Activated CD4-positive, alpha-beta T cell treated with anti-CD3 and anti-CD28 coated beads for 1 hour (primary cell): ENCODE measurements at places on chromosomes 7 and 10.

GRCh38 chr10:116307455-116307854, 16.8 kb upstream of the CCDC172 start:
- no peak for DNase-seq

- no peak for DNase-seq
Observed at GRCh38 chr7:34015651-34016050, 110.3 kb downstream of the BMPER start.

- DNase-seq: no peak
Observed at GRCh38 chr7:145643981-145644380, 472.6 kb upstream of the CNTNAP2 start.

DNA sequence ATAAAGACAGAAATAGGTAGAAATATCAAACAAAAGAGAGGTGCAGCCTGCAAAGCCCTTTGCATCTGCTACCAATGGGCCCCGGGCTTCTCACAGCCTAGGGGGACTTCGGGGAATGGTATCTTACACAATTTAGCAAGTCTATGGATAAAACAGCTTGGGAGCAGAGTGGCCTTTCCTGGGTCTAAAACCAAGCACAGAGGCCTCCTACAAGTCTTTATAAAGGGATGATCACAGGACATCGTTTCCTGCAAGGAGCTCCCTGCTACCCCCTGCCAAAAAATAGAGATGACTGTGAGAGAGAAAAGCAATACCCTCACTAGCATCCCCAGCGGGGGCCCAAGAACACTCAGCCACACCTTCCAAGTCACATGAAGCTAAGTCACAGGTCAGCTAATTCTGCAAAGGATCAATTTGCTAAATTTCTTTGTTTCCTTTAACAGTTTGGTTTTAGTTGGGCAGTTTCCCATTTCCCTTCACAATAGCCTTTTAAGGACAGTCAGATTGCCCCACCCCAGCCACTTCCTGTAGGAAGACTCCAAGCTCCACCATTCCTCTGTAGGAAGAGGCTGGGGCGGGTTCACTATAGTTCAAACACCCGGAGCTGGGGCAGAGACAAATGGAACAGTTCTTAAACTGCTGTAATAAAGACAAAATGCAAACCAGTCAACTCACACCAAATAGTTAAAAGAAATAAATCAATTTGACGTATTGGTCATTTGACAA, 105.5 kb downstream of the SLIT1 start:
- no peak for DNase-seq

- no peak for DNase-seq
Observed at GRCh38 chr10:117545141-117546019, 2.8 kb downstream of the EMX2 start.

DNA sequence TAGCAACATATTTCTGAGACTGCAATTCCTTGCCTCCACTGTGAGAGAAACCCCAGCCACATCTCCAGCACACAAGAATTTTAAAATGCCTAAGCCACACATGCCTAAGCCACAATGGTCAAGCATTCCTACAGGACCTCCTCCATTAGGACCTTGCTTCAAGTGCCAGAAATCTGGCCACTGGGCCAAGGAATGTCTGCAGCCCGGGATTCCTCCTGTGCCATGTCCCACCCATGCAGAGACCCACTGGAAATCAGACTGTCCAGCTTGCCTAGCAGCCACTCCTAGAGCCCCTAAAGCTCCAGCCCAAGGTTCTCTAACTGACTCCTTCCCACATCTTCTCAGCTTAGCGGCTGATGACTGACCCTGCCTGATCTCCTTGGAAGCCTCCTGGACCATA, 117.5 kb downstream of the AHR start:
- DNase-seq: no peak

DNA sequence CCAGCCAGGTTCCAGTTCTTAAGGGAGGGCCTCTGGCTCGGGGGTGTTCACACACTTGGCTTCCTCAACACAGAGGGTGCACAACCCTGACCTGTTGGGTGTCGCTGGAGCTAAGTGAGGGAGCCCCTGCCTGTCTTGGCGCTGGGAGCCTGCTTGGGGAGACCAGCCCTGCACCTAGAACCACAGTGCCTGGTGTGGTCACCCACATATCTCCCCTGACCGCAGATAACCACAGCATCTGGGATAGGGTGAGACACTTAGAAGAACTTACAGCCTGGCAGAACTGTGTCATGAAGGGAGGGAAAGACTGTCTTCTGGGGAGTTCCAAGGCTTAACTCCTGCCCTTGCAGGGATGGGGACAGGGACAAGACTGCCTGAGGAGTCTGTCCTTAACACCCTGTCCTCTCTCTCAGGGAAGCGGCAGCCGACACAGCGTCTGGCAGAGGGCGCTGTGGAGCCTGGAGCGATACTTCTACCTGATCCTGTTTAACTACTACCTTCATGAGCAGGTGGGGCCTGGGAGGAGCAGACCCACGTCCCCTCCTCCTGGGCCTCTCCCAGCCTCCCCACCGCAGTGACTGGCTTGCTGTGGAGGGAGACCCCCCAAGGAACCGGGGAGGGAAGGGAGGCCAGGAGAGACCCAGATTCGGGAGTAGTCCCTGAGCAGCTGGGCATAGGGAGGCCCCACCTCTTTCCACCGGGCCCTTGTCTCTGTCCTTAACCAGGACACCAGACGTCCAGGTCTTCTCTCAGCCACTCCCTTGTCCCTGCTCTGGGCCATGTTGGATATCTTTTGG, 59.0 kb downstream of the PALD1 start:
- DNase-seq: no peak

DNA sequence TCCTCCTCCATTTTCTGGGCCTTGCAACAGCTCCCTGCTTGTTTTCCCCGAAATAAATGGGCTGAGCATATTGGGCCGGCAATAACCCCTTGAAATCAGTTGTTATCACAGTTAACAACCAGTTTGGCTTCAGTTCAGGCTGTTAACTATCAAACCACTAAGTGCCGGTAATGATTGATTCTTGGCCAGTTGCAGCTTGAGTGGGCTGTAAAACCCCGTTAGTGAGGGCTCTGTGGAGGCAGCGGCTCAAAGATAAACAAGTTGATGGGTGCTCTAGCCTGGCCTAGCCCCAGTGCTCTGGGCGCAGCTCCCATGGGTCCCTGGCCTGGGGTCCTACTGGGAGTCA, 8.3 kb downstream of the FGF8 start:
- DNase-seq: no peak

DNA sequence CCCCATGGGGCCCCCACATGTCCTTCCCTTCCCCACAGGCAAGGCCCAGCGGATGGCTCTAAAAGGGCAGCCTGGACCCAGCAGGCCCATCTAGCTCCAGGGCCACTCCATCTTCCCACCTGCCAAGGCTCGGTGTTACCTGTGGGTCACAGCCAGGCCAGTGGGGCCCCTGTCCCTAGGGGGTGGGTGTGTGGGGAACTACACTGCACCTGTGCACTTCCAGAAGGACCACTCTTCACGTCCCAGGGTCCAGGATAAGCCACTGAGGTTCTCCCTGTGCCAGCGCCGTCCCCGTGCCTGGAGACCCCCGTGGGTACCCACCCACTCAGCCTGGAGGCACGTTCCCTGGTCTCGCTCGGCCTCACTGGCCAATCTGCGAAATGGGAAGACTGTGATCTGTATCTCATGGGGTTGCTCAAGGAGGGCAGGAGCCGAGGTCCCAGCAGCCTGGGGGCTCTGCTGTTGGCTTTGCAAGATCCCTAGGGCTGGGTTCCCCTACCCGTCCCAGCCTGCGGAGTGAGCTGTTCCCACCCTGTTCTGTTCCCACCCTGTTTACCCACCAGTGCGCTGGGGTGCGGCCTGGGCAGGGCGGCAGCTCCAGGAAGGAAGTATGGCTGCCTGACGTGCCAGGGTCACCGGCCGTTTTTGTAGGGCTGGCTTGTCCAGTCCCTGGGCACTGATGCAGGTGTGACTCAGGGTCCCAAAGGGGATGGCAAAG, 4.6 kb downstream of the PWWP2B start:
- DNase-seq: no peak

DNA sequence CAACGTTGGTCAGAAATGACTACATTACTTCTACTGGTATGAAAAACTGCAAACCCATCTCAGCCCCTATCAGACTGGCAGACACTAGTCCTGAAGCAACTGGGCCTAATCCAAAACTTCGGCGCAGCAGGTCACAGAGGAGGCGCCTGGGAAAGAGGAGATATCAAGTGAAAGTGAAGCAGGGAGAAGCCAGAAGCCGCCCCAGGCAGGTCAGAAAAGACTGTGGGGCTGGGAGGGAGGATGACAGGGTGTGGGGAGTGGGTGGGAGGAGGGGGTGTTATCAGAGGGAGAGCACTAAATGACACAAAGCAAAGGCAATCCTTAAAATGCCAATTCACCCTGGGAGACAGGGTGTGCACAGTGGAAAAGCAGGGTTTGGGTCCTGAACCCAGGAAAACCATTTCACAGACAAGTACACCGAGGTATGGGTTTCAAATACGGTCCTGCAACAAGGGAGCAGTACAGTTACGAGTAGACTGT, 731 bp downstream of the CHCHD3 start:
- DNase-seq: no peak

DNA sequence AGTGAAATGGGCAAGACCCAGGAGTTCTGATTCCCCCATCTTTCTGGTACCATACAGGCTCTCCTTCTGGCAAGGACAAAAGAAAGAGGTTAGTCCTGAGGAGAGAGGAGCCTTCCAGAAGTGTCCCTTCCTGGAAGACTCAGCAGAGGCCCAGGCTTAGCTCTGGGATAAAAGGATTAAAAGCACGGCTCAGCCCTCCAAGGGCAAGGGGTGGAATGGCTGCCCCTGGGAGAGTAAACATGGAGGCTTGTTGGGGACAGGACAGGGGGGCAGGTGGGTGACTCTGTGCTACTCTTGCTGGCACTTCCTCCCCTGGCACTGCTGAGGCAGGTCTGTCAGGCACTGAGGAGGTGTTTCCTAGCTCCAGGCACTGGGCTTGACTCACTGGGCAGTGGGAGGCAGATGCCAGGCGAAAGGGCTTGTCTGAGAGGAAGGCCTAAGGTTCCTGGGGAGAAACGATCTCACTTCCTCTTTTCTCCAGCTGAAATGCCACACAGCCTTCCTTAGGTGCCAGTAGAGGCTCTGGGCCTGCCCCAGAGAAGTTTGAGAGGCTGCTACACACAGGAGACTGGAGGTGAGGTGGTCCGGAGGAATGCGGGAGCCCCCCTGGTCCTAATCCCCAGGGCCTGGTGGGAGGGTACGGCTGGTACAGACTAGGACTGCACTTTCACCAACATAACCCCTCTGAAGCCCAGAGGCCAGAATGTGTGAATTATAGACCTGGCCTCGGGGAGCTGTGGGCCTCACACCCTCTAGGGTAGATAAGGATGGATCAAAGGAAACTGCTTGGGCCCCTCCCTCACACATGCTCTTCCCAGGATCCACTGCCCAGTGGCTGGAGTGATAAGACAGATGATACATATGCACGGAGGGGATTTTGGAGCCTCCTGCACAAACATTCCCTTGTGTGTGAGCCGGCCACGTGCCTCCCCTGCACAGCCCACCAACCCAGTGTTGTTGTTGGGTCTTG, 63.2 kb upstream of the PODXL start:
- no peak for DNase-seq

DNA sequence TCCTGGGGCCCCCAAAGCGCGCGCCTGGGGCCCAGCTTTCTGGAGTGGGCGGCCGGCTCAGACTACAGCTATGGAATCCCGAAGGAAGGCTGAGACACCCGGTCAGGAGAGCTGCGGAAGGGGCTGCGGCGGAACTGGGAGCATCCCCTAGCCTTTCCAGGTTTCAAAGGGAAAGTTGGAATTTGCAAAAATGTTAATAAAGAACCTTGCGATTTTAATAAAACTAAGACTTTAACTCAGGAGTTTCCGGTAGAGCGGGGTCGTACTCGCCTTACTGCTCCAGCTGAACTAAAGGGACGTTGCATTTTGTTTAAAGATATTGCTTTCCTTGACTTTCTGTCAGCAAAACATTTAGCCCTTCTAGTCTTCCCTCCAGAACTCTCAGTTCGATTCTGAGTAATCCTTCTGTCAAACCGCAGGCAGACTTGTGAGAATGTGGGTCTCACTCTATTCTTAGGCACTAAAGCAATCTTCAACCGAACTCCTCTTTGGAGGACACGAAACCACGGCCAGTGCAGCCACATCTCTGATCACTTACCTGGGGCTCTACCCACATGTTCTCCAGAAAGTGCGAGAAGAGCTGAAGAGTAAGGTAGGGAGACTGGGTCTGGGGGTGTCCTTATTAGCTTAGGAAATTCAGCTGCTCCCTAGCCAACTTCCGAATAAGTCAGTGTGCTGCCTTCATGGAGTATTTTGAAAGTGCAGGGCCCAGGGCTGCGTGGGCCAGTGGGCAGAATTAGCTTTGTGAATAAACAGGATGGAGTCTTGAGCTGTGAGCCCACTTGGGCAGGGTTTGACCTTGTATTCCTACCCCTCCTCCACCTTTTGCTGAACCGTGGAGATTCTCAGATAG, 1.9 kb downstream of the CYP26A1 start:
- no peak for DNase-seq

GRCh38 chr7:158315881-158316280, 271.7 kb downstream of the PTPRN2 start:
- DNase-seq: no peak

GRCh38 chr10:112949875-112950507, at the start of gene TCF7L2:
Gene TCF7L2, plus strand, starts transcription at chr10:112950247. Its CDS starts 510 bp downstream, at chr10:112950757.
- peak; percentile 39 for DNase-seq

DNA sequence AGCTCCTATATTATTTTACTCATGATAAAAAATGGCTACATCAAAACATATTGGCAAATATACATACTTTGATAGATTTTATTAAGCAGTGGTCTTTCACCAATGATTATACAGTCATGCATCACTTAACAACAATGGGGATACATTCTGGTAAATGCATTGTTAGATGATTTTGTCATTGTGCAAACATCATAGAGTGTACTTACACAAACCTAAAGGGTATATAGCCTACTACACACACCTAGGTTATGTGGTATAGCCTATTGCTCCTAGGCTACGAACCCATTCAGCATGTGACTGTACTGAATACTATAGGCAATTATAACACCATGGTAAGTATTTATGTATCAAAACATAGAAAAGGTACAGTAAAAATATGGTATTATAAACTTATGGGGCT, 98.9 kb upstream of the IL6 start:
- DNase-seq: no peak

DNA sequence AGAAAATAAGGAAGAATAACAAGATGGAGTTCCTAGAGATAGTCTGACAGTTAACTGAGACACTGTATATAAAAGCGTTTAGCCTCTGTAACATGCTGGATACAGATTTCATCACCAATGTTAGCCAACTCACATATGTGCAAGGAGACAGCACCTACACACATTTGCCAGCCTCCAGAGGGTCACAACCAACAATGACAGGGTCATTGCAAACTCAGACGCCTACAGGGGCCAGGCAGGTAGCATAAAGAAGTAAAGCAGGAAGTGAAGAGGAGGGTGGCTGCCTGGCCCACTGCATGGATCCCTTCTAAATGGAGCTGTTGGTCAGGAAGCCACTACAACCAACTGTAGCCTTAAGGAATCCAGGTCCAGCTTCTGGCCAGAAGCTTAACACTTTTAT, 50.4 kb downstream of the NRAP start:
- DNase-seq: no peak

GRCh38 chr7:24617957-24618616, 44.8 kb downstream of the PALS2 start:
- no peak for DNase-seq

DNA sequence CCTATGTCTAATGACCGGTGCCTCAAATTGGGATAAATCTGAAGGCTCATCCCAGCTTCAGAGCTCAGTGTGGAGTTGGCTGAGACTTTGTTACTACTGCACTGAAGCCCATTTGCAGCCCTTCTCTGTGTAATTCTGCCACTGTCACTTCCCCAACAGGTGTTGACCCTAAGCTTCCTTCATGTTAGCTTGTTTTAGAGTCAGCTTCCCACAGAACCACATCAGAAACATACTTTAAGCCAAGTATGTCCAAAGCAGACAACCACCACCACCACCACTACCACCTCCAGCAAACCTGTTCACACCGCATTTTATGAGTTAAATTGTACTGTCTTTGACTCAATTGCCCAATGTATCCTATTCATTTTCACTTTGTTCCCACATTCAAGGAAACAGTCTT, 25.2 kb upstream of the GNAT3 start:
- no peak for DNase-seq
